ENCODE measurements at places on chromosomes 6 and 20.

DNA sequence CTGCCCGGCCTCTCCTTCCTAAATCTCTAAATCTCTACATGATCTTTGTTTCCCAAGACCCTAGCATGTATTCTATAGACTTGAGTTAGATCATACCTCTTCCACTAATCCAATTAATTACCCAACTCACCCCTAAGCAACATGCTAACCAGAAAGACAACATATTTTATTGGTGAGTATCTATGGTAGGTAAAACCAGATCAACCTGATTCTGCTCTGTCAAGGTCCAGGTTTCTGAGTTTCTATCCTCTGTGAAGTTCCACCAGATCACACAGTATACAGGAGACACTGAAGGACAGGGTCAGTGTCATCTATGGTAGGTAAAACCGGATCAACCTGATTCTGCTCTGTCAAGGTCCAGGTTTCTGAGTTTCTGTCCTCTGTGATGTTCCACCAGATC lies 363.2 kb upstream of the MARCKS start:
- DNase-seq: no peak

GRCh38 chr6:140844167-140844566 lies 1288.6 kb upstream of the GJE1 start:
- no peak for DNase-seq

DNA sequence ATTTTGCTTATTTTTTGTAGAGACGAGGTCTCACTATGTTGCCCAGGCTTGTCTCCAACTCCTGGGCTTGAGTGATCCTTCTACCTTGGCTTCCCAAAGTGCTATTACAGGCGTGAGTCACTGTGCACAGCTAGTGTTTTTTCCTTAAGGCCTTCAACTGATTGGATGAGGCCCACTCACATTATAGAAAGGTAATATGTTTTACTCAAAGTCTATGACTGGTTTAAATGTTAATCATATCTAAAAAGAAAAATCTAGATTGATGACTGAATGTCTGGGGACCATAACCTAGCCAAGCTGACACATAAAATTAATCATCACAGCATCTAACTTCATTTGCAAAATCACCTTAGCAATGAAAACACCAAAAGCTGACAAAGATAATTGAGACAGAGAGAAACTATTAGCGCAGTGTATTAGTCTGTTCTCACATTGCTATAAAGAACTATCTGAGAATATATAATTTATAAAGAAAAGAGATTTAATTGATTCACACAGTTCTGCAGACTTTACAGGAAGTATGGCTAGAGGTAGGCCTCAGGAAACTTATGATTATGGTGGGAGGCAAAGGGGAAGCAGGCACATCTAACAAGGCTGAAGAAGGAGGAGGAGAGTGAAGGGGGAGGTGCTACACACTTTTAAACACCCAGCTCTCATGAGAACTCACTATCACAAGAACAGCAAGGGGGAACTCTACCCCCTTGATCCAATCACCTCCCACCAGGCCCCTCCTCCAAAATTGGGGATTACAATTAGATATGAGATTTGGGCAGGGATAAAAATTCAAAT lies 66.8 kb upstream of the ARHGAP18 start:
- peak; percentile 49 for DNase-seq

DNA sequence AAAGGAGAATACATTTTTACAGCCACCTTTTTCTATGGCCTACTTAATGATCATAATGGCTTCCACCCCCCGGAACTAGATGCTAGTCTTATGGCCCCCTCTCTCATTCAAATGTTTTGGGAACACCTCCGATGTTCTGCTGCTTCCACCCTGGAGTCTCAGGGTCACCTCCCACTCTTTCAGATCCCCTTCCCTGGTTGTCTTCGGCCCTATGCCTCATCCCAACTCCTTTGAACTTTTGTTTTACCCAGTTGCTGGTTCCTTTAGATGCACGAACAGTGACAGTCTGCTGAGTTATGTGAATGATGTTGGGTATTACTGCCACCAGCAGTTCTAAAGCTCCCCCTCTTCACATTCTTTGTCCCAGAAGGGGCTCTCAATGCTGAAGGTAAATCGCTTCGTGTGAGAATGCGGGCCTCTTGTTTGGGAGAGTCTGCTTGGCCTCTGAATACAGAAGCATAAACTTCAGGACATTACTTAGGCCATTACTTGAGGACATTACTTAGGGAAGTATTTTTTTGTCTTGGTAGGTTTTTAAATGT lies 309.1 kb downstream of the SOX4 start:
- no peak for DNase-seq

- DNase-seq: peak; percentile 82
These were observed 4.7 kb downstream of the CITED2 start for GRCh38 chr6:139369568-139370282.

DNA sequence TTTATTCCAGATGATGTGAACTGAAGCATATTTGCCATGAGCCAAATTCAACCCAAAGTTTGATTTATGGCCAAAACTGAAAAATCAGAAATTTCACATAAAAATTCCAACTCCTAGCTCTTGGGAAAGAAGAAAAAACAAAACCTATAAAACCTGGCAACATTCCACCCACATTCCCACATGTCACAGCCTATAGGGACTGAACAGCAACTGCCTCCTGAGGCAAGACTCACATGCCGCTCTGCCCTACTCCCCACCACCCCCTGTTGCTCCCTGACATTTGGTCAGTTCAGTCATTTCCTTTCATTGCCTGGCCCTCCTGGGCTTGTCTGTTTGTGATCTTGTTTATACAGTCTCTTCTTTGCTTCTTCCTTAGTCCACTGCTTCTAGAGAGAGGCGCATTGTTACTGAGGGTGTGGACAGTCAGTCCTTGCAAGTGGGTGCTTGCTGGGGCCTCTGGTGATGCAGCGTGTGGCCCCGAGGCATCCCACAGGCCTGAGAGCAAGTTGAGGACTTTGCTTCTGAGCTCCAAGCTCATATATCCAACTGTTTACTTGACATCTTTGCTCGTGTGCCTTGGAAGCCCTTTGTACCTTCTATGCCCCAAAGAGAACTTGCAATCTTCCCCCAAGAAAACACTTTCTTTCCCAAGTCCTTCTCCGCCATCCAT lies 31.4 kb downstream of the NFATC2 start:
- no peak for DNase-seq

DNA sequence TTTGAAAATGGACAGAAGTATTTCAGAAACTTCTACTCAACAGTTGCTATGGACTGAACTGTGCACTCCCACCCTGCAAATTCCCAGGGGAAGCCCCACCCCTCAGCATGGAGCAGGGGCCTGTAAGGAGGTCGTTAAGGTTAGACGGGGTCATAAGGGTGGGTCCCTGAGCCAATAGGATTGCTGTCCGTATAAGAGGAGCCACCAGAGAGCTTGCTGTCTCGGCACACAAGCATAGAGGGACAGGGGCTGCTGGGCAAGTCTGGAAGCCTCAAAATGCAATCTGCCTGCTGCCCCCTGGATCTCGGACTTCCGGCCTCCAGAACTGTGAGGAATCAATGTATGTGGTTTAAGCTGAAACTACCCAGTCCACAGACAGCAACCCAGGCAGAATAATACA lies 37.4 kb upstream of the AFDN start:
- DNase-seq: no peak

GRCh38 chr20:41135888-41136679 lies 1.3 kb upstream of the PLCG1 start:
- DNase-seq: no peak

- DNase-seq: no peak
These were observed 11.7 kb downstream of the PTPRK start for GRCh38 chr6:128508588-128509296.

GRCh38 chr6:127343809-127344659 lies 625 bp upstream of the ECHDC1 start:
- DNase-seq: peak; percentile 29

- DNase-seq: no peak
These were observed 1957.5 kb upstream of the DEFB115 start for GRCh38 chr20:29299811-29300578.

- DNase-seq: peak; percentile 41
These were observed at the start of gene PHF10 for GRCh38 chr6:169724494-169725124. Gene PHF10, minus strand, starts transcription at chr6:169724500. Its CDS starts 569 bp downstream, at chr6:169723931.

- no peak for DNase-seq
These were observed 63.1 kb downstream of the ASCC3 start for GRCh38 chr6:100818066-100818465.

GRCh38 chr6:125918230-125918629 lies 38.3 kb upstream of the HINT3 start:
- DNase-seq: no peak

DNA sequence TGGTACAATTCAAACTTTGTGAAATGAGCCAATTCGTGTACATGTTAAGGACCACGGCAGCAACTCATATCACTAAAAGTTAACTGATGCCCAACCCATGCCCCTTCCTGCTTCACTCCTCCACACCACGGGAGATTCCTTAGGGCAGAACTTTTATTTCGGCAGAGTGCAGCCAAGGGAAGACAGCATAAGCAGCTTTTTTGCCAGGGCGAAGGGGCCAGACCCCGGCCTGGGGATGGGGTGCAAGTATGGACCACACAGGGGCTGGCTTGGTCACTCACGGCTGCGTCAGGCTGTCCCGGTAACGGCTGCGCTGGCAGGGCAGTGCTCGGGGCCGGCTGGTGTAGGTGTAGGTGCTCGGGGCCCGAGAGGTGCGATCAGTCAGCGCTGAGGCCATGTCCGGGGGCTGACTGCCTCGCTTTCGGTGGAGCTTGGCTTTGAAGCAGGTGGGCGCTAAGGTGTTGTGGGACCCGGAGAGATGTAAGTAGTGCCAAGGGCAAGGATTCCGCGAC lies 792 bp downstream of the RSPH3 start:
- no peak for DNase-seq

- DNase-seq: no peak
These were observed 74.4 kb downstream of the SH3BGRL2 start for GRCh38 chr6:79705456-79705995.

DNA sequence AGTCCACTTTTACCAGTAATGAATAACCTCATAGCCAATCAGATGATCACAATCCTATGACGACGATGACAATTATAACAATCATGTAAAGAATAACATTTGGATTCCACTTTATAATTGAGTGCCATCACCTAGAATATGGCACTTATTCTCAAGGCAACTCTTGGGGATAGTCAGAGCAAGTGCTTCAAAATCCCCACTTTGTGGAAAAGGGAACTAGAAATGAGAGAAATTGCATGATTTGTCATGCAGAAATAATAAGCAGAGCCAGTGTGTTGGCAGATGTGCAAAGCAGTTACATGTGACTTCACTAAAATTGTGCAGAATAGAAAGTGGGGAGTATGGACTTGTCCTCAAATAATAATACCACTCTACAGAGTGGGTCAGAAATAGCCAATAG lies 41.3 kb downstream of the FRK start:
- peak; percentile 7 for DNase-seq

- DNase-seq: peak; percentile 4
These were observed 641 bp downstream of the SF3B5 start for GRCh38 chr6:144094731-144095133.

DNA sequence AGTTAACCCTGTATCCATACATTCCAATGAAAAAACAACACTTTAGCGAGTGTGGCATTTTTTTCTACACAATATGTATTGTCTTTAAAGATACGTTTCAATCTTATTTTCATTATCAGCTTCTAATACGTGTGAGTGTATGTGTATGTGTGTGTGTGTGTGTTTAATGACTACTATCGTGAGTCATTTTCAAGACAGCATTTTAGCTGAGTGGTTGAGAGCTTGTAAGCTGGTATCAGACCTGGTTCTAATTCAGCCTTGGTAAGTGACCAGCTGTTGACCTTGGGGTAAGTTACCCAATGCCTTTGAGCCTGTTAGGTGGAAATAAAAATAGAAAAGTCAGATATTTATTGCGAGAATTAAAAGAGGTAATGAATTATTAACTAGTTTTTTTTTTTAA lies 320.0 kb upstream of the NT5E start:
- DNase-seq: no peak

- DNase-seq: no peak
These were observed 25.1 kb upstream of the TCFL5 start for GRCh38 chr20:62886709-62887058.

DNA sequence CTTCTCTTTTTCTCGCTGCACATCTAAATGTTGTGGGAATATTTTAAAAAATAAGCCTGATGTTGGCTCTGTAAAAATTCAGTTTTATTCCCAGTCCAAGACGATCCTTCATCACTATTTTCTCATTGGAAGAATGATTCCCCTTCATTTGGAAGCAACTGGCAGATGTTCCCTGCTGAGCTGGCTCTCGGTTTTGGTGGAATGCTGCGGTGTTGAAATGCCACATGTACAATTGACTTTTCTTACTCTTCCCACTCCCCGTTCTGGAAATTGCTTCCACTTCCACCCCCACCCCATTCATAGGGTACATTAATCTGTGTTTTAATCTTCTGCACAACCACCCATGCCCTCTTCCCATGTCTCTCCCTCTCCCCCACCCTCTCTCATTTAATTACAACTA lies 496.3 kb upstream of the MAP3K7 start:
- no peak for DNase-seq

- DNase-seq: peak; percentile 63
These were observed 206.9 kb downstream of the IBTK start for GRCh38 chr6:82040405-82041221.

GRCh38 chr20:652615-653109 lies 338 bp downstream of the SRXN1 start:
- peak; percentile 11 for DNase-seq

DNA sequence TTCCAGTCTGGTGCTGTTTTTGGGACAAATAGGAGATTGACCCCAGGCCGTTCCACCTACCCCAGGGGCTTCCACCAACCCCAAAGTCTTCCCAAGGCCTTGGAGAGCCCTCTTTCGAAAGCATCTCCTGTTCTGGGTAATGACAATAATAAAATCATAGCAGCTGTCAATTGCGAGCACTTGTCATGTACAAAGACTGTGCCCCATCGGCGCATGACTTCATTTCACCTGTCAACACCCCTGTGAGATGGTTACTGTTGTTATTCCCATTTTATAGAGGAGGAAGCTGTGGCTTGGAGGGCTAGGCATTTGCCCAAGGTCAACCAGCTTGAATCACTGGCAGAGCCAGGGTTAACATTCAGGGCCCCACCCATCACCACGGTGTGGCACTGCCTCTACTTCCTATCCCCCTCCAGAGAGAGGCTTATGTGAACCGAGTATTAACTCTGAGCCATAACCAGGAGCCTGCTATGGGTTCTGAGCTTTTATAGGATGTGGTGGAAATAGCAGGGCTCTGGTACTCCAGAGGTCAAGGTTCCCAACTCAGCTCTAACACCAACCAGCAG lies 51.2 kb downstream of the HNF4A start:
- DNase-seq: no peak

DNA sequence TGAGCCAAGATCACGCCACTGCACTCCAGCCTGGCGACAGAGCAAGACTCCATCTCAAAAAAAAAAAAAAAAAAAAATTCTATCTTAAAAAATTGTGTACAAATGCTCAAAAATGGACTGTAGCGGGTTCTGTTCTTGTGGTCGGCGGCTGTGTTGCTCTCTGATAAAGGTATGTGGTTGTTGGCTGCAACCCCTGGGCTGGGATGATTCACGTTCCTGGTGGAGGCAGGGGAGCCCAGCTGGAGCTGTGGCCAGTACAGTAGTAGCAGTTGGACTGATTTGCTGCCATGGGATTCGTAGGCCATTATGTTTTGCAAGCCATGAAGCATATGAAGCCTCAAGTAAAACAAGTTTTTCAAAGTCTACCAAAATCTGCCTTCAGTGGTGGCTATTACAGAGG lies 22.3 kb downstream of the MDN1 start:
- no peak for DNase-seq

Data from suppressor macrophage (primary cell).